ENCODE measurements at places on chromosomes 1 and 21. TPM values are rescaled to one million over a fixed set of nuclear protein-coding genes. Genes with fewer than 3 reads are reported as not detected.

The NCAM2 gene
- 0.45 TPM for total RNA-seq

The KIF2C gene
- total RNA-seq, result 1.8 TPM

The MTARC2 gene
- total RNA-seq, result 4.8 TPM

The ATP1A4 gene
- total RNA-seq, result not detected

The LHX8 gene
- total RNA-seq, result 0.59 TPM

The ROR1 gene
- 15.1 TPM for total RNA-seq

The MEX3A gene
- total RNA-seq, result 4.7 TPM

The HMCN1 gene
- total RNA-seq, result 133 TPM

The SUCO gene
- total RNA-seq, result 16.6 TPM

The PYHIN1 gene
- total RNA-seq, result not detected

The NBPF19 gene
- total RNA-seq, result 12.9 TPM

The ZBTB8A gene
- 3.7 TPM for total RNA-seq

The KCNT2 gene
- 2.9 TPM for total RNA-seq

The MPL gene
- not detected for total RNA-seq

The AGMAT gene
- 0.53 TPM for total RNA-seq
